Liver (tissue), 10 donors: ENCODE measurements at places on chromosomes 7 and 10.

GRCh38 chr10:57663401-57663800, 604.3 kb downstream of the IPMK start:
- no peak overlapping the region for H3K27ac ChIP-seq
- no peak for DNase-seq
- H3K27me3 ChIP-seq, result no peaks in the 10 kb centered on the region
- no peaks in the 10 kb centered on the region for H3K36me3 ChIP-seq
- H3K4me1 ChIP-seq, result no peaks in the 10 kb centered on the region

DNA sequence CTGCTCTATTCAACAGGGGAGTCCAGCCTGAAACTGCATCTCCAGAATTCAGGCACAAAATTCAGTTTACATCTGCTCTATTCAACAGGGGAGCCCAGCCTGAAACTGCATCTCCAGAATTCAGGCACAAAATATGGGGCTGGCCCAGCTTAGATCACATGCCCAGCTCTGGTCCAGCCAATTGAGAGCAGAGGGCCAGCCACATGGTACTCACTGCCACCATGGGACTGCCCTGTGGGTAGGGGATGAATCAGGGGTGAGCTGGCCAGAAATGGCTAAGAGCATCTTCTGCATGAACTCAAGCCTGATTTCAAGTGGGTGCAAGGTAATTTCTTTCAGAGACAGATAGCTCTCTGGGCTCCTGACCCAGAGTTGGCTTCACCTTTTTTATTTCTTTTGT, 156.6 kb upstream of the LYZL2 start:
- H3K4me1 ChIP-seq, result peaks cover 6% of the 10 kb centered on the region
- H3K4me3 ChIP-seq, result no peak overlapping the region
- no peak for DNase-seq
- peak overlapping the region; percentile 90 for H3K27ac ChIP-seq

GRCh38 chr7:116576350-116577319, 51.8 kb downstream of the CAV1 start:
- no peaks in the 10 kb centered on the region for H3K27me3 ChIP-seq
- DNase-seq, result no peak
- peak overlapping the region; percentile 54 for H3K27ac ChIP-seq
- no peak overlapping the region for H3K4me3 ChIP-seq
- no peaks in the 10 kb centered on the region for H3K36me3 ChIP-seq

DNA sequence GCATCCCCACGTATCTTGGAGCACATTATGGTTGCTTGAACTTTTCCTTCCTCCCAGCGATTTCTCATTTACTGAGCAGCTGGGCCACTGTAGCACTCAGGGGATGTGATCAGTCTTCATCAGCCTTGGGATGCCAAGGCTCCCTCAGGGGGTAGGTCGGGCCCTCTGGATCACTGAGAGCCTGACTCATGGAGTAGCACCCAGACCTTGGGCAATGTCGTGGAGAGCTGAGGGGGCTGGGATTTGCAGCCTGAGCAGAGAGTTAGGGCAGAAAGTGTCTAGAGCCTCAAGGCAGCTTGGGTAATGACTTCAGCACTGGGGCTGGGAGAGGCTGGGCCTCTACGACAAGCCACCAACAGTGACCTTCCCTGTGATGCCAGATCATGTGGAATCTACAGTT, 86.5 kb upstream of the CXCL12 start:
- no peak overlapping the region for H3K4me3 ChIP-seq
- H3K27ac ChIP-seq, result no peak overlapping the region
- DNase-seq, result no peak
- H3K27me3 ChIP-seq, result no peaks in the 10 kb centered on the region
- H3K36me3 ChIP-seq, result no peaks in the 10 kb centered on the region
